ENCODE measurements at places on chromosomes 1 and 21.

- no peak for DNase-seq
Measured at GRCh38 chr1:11187000-11187399, 2.2 kb upstream of the ANGPTL7 start.

DNA sequence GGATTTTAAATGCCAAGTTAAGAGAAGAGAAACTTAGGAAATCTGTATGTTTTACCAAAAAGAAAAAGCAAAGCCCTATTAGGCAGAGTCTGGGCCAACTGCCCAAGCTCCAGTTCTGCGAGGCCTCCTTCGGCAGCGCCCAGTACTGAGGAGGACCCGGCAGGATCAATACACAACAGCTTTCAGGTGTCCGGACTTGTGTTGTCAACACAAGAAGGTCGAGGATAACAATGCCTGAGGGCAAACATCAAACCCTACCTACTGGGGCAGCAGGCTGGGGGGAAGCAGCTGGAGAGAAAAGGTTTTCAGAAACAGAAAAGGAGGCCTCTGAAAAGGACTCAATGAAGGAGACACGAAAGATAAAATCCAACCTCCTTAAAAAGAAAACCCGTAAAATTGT, 98.1 kb upstream of the GJB5 start:
- DNase-seq: no peak

- DNase-seq: peak; percentile 63
Measured at GRCh38 chr1:226912587-226913176, 27.4 kb upstream of the COQ8A start.

- no peak for DNase-seq
Measured at GRCh38 chr1:234529950-234530237, 50.9 kb upstream of the TARBP1 start.

DNA sequence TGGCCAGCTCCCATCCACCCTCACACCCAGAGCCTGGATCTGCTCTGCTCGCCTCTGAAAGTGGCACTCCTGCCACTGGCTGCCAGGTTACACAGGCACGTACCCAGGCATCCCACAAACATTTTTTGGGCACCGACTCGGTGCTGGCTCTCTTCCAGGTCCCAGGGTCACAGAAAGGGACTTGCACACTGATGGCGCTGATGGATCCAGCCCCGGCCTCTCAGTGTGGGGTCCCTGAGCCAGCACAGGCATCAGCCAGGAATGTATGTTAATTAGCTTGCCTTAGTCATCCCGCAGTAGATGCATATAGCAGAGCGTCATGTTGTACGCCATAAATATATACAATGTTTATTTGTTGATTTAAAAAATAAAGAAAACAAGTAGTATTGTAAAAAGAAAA, 537.2 kb downstream of the NPHP4 start:
- no peak for DNase-seq

DNA sequence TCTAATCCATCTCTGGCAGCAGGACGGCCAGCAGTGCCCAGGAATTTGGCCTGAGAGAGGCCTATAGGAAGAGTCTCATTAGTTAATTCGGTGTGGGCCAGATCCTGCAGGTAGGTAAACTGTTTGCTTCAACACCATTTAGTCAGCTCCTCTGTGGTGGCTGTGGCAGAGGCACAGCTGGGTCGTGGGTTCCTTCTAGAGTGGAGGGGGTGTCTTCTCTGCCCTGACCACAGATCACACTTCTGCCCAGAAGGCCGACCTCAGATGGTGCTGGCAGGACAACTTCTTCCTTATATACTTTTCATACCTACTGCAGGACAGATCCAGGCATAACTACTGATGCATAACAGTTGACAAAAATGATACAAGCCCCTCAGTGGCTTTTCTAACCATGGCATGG, 281.4 kb downstream of the RPS6KC1 start:
- DNase-seq: no peak

- DNase-seq: no peak
Measured at GRCh38 chr1:202616355-202616915, 93.8 kb downstream of the SYT2 start.

DNA sequence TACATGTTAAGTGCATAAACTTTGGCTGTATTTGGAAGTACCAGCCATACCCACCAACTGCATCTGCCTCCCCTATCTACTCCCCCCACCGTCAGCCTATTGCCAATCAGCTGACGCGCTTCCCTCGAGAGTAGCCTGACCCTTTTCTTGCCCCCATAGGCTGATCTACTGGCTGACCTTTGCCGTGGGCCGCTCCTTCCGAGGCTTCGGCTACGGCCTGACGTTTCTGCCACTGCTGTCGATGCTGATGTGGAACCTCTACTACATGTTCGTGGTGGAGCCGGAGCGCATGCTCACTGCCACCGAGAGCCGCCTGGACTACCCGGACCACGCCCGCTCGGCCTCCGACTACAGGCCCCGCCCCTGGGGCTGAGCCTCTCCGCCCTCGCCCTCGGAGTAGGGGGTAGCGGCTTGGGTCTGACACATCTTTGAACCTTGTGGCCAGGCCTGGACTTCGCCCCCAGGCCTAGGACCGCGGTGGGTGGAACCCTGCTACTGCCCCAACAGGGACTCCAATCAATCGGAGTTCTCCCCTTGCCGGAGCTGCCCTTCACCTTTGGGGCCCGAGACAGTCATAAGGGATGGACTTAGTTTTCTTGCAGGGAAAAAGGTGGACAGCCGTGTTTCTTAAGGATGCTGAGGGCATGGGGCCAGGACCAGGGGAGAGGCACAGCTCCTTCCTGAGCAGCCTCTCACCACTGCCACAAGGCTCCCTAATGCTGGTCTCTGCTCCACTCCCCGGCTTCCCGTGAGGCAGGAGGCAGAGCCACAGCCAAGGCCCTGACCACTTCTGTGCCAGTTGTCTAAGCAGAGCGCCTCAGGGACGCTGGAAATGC, 4.0 kb downstream of the GLMP start:
- DNase-seq: peak; percentile 34

GRCh38 chr1:239717097-239717917, 330.9 kb downstream of the CHRM3 start:
- DNase-seq: no peak

GRCh38 chr1:100335436-100335835, 16.9 kb upstream of the CDC14A start:
- no peak for DNase-seq

DNA sequence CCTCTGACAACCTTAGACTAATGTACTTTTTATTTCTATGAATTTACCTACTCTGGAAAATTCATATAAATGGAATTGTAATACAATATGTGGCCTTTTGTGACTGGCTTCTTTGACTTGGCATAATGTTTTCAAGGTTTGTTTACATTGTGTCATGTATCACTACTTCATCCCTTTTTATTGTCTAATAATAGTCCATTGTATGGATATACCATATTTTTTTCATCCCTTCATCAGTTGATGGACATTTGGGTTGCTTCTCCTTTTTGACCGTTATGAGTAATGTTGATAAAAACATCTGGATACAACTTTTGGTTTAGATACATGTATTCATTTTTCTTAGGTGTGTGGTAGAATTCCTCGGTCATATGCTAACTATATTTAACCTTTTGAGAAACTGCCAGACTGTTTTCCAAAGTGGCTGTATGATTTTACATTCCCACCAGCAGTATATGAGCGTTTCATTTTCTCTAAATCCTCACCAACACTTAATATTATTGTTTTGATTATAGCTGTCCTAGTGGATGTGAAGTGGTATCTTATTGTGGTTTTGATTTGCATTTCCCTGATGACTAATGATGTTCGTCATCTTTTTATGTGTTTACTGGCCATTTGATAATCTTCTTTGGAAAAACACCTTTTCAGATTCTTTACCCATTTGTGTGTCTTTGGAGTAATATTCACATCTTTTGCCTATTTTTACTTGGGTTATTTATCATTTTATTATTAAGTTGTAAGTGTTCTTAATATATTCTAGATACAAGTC, 3.5 kb downstream of the RO60 start:
- no peak for DNase-seq

DNA sequence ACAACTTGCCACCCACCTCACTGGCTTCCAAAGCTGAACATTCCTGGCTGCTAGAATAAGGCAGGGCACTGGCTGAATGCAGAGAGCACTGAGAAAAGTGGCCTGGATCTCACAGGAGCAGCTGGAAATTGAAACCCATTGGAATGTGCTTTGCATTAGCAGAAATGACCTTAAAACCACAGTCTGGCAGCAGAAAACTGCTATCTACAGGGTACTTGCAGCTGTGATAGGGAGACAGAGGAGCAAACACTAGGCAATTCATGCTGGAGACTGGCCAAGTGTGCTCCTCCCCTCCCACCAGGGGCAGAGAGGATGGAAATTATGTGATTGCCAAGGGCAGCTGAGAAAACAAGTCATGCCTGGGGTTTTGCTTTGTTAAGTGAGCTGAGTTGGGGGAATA, 47.2 kb downstream of the HSD3B1 start:
- no peak for DNase-seq

DNA sequence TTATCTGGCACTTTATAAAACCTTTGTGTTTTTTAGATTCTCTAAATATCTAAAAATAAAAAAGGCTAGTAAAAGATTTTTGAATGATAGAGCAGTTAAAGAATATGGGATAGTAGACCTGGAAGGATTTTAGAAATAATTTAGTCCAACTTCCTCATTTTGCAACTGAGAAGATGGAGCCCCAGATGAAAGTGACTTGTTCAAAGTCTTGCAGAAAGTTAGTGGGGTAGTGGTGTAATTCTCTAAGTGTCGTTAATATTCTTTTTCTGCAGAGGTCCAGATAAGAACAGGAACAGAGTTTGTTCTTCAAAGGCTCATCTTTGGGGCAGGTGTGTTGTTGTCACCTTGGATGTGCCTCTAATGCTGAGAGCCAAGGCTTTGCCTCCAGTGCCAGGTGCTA, 159.5 kb downstream of the DISC1 start:
- no peak for DNase-seq

DNA sequence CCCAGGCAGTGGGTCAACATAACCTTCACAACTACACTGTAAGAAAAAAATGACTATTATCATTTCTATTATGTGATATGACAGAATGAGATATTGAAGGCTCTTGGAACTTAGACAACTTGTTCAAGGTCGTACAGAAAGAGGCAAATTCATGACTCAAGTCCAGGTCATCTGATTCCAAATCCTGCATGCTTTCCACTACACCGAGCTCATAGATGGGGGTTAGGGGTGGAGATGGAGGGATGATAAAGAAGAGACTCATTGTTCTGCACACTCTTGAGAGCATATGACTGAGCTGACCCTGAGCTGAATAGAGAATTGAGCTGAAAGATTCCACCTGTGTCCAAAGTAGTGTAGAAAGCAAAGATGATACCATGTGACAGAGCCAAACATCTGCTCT, 2.8 kb downstream of the FCRL6 start:
- DNase-seq: no peak

GRCh38 chr1:111127923-111128643, 11.8 kb downstream of the DRAM2 start:
- no peak for DNase-seq

- DNase-seq: peak; percentile 48
Measured at GRCh38 chr1:211327346-211327921, 801 bp downstream of the TRAF5 start.

- DNase-seq: peak; percentile 31
Measured at GRCh38 chr21:33070998-33071769, 1.2 kb downstream of the OLIG1 start.

- no peak for DNase-seq
Measured at GRCh38 chr1:235933017-235933765, 66.5 kb upstream of the LYST start.

- DNase-seq: no peak
Measured at GRCh38 chr1:59568158-59568935, 246.4 kb upstream of the HOOK1 start.

DNA sequence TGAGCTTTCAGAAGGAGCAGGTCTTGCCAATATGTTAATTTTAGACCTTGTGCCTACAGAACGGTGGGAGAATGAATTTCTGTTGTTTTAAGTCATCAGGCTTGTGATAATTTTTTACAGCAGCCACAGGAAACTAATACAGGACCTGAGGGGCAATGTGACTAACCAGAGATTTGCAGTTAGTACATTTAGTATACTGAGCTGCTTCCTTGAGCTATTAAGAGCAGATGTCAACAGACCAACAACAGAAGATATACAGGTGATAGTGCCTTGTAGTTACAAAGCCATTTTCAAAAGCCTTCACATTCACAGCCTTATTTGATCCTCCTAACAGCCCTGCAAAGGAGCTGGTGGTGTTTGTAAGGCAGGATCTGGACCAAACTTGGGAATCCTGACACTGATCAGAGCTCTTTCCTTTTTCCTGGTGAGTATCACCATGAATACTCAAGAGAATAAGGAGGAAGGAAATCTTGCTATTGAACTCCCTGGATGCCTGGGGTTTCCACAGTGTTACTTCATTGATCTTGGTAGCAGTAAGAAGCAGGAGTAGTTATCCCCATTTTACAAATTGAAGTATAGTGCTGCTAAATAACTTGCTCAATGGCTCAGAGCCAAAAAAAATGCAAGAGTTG, 4.7 kb upstream of the SLAMF1 start:
- DNase-seq: no peak

DNA sequence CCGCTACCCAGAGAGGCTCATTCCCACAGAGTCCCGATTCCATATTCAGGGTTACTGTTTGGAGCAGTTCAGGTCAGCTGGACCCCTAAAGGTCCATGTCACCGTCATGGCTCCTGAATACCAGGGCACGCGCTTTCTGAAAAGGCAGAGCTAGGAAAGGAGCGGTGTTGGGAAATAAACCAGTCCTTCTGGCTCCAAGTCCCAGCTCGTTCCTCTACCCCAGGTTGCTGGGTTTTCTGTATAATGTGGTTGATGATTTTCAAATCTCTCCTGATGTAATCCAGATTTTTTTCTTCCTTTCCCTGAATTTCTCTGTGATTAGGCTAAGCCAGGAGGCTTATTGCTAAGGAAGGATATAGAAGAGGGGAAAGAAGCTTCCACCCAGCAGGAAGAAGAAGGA, 14.0 kb upstream of the PKP1 start:
- DNase-seq: no peak

DNA sequence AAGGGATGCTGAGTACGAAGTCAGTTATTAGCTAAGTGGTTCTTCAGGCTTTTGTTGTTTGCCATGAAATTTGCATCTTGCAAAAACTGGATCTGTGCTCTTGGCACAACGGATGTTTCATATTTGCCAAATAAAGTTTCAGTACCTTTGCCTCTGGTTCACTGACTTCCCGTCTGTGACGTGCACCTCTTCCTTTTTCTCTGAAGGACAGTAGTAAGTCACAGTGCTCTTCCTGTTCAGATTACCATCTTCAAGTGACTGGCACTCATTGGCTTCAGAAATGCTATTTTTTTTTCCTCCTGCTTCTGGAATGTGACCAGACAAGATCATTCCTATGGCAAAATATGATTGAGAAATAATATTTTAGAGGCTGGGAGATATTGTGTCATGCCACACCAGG, 75.9 kb upstream of the GREM2 start:
- DNase-seq: peak; percentile 7

DNA sequence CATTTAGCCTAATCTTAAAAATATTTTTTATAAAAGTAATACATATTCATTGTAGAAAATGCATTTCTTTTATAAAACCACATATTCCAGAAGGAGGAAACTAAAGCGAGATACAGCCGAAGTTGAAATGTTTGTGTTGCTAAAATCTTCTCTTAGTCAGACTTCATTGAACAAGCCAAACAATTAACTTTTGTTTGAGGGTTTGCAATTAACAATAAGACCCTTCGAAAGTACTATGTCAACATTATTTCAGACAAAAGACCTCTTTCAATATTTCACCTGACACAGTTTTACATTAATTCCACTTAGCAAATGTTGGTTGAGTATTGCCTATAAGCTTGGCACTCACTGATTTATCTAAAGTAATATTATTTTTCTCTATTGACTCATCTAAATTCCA, 354.0 kb upstream of the ADAMTS5 start:
- DNase-seq: no peak
